ENCODE measurements at places on chromosomes 2 and 18.

DNA sequence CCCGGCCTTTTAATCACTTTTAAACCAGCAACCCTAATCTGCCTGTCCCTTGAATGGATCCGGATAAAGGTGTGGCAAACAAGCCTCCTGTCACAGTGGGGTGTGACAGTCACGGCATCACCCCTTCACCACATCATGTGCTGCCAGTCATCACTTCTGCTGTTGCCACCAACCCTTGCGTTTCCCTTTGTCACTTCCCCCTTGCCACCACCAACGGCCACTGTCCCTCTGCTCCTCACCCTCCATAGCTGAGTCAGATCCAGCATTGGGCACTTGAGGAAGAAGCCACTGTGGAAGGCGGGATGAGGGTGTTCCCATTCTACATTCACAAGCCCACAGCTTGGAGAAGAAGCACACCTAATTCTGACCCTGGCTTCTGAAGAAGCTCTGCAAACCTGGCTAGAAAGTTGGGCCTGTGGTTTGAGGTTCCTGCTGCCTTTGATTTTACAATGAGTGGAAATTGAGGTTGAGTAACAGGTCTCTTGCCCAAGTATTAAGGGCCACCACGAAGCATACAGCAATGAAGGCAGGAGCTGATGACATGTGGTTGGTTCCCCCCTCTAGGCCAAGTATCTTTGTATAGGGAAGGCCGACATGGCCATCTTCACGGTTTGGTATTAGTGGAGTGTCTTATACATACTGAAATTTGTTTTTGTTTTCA, 22.9 kb upstream of the DARS1 start:
- DNase-seq: no peak

DNA sequence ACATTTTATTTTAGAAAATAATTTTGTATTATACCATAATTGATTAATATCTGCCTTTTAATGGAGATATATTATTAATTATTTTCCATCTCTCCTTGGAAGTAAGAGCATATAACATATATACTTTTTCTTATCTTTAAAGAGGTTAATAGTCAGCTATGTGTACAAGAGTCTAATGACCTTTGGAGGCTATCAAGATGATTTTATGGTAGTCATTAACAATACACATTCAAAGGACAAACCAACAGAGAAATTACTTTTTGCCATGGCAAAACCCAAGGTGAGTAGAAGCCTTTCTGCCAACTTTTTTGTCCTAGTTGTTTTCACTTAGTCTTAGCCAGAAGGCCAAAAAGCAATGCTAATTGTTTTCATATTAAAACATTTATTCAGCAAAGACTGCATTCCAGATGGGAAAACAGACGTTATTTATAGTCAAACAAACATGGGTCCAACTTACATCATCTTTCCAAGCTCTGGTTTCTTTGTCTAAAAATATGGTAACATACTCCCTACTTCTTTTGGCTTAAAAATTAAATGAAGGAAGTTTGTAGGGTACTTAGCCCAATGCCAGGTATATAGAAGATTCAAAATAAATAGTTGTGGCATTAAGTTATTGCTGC, 9.6 kb upstream of the DYNC2LI1 start:
- no peak for DNase-seq

GRCh38 chr2:199105826-199106225, 351.9 kb downstream of the SATB2 start:
- DNase-seq: no peak

GRCh38 chr18:67400502-67401117, 115.9 kb downstream of the DSEL start:
- peak; percentile 35 for DNase-seq

DNA sequence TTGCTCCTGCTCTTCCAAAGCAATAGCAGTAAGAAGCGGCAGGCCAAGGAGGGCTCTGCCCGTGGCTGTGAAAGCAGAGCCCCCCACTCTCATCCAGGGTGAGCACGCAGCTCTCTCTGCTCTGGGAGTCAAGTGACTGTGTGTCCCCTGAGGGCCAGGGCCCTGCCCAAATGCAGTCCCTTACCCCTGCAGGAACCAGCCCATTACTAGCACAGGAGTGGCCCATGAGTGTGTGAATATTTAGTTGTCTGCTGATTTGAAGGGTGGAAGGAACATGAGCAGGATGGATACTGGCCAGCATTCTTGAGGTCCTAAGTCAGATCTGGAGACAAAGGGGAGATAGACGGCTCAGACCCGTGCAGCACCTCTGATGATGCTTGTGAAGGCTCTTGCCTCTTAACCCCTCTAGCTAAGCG, 69.7 kb upstream of the FOSL2 start:
- DNase-seq: no peak

GRCh38 chr2:126715576-126716406, 59.8 kb downstream of the GYPC start:
- DNase-seq: no peak

All from skeletal muscle cell (primary cell).